ENCODE measurements at places on chromosomes 3 and 15. TPM values are rescaled to one million over a fixed set of nuclear protein-coding genes. Genes with fewer than 3 reads are reported as not detected.

CCNB2 gene
- 13.1 TPM for total RNA-seq

RBP2 gene
- not detected for total RNA-seq

MEIS2 gene
- 6.0 TPM for total RNA-seq

GRCh38 chr3:163919154-163919553 is 1159.1 kb downstream of the SI start:
- DNase-seq: no peak

DNA sequence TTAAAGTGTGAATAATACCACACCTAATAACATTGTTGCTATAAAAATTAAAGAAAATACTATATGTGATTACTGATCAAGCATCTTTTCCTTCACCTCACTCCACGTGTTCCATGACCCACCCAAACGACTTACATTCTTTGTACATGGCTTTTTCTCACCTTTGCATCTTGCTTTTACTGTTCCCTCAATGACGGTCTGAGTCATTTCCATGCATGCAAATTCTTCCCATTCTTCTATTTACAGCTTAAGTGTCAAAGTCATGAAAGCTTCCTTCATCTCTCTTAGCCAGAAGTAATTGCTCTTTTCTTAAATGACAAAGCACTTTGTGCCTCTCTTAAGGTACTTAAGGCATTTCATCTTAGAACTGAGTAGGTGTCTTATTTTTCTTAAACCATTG is 64.0 kb downstream of the GREM1 start:
- no peak for DNase-seq

GRCh38 chr15:38129531-38130204 is 123.0 kb upstream of the SPRED1 start:
- no peak for DNase-seq

DNA sequence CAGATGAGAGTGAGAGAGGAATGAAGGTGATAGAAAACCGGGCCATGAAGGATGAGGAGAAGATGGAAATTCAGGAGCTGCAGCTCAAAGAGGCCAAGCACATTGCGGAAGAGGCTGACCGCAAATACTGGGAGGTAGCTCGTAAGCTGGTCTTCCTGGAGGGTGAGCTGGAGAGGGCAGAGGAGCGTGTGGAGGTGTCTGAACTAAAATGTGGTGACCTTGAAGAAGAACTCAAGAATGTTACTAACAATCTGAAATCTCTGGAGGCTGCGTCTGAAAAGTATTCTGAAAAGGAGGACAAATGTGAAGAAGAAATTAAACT is 88.9 kb downstream of the EOMES start:
- no peak for DNase-seq

DNA sequence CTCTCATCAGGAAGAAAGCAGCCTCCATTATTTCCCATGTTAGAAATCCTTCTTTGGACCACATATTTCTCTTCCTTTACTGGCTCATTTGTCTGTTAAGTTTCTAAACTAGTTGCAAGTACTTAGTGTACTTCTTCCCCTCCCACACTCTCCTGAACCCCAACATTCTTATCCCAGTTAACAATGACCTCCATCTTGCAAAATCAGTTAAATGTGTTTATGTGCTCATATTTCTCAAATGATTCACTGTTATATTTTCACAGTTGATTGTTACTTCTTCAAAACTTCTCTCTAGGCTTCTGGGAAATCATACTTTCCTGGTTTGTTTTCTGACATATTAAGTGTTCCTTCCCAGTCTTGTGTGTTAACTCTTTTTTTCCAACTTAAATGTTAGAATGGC is 856.9 kb downstream of the EPHA3 start:
- no peak for DNase-seq
